ENCODE measurements at places on chromosomes 11 and 22.

DNA sequence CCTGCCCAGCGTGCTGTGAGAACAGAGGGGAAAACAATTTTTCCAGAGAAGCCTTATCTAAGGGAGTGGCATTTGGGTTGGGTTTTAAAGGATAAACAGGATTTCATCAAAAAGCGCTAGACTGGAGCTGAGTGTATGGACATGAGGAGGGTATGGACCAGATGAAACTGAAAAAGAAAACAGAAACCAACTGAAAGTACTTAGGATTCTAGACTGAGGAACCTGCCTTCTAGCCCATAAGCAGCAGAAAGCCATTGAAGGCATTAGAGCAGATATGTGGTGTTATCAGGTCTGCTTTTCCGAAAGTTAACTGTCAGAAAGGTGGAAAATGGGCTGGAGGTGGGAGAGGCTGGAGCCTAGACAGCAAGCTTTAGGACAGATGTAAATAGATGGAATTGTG lies 340.0 kb upstream of the MPPED2 start:
- DNase-seq, result no peak

GRCh38 chr22:37922191-37922590 lies 16.1 kb downstream of the MICALL1 start:
- DNase-seq, result no peak

GRCh38 chr22:47612311-47612910 lies 850.0 kb downstream of the TBC1D22A start:
- no peak for DNase-seq

DNA sequence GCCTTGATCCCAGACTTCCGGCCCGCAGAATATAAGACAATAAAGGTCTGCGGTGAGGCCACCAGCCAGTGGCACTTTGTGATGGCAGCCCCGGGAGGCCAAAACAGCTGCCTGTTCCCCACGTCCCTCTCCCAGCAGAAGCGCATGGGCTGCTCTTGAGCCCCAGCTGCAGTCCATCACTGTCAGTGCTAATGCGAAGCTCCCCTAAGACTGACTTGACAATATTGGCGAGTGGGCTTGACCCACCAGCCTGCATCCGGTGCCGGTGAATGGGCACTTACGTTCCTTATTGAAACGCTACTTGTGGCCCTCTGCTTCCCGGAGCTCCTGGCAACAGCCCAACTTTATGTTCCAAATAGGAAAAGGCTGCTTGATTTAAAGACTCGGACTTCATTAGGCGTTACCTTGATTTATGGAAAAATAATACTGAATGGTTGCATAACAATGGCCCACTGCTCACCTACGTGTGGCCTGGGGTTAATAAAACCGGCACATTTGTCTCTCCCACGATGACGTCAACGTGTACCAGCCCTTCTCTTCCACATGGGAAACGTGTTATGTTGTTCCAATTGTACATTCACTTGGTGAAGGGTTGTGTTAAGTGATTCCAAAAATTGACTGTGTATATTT lies 93.4 kb upstream of the SEPTIN5 start:
- DNase-seq, result no peak

GRCh38 chr22:32444068-32444467 lies 20.2 kb downstream of the BPIFC start:
- DNase-seq, result peak; percentile 4

All from CD4-positive, alpha-beta T cell treated with Interleukin-21 for 1 hour (primary cell).